ENCODE measurements at places on chromosomes 6 and 20. TPM values are rescaled to one million over a fixed set of nuclear protein-coding genes. Genes with fewer than 3 reads are reported as not detected.

DNA sequence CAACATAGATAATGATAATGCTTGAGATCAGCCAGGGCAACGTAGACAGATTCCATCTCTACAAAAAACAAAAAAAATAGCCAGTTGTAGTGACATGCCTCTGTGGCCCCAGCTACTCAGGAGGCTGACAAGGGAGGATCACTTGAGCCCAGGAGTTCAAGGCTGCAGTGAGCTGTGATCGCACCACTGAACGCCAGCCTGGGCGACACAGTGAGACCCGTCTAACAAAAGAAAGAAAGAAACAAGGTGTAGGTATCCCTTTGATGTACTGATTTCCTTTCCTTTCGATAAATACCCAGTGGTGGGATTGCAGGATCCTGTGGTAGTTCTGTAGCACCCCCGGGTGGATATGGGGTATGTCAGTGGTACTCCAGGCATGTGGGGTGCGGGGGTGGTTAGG is 48.2 kb upstream of the ADTRP start:
- no peak for DNase-seq

- DNase-seq = no peak
Measured at GRCh38 chr6:166490671-166491500, 95.6 kb downstream of the RAMACL start.

DNA sequence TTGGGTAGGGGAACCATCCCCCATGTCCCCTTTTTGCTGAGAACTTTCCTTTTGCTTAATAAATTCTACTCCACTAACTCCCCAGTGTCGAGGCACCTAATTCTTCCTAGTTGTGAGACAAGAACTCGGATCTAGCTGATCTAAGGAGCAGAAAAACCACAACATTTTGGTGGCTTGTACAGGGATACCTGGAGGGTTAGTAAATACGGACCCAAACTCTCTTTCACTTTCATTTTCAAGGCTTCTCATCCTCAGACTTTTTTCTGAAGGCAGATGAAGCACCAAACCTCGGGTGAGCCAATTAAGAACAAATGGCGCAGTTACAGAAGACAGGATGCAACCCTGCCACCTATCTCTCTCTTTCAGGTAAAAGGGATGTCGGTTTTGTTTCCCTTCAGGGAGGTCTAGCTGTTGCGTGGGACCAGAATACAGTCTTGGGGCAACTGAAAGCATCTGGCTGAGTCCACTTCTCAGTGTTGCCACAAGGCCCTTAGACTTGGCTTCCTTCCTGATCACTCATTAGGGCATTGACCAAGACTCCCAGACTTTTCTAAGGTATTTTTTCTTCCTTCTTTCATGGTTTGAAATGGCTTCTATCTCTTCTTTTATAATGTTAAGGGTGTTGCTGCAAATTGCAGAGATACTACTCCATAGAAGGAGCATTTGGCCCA is 11.1 kb upstream of the HTR1B start:
- DNase-seq = no peak

- DNase-seq = no peak
Measured at GRCh38 chr20:22071841-22072240, 366.4 kb downstream of the PAX1 start.

DNA sequence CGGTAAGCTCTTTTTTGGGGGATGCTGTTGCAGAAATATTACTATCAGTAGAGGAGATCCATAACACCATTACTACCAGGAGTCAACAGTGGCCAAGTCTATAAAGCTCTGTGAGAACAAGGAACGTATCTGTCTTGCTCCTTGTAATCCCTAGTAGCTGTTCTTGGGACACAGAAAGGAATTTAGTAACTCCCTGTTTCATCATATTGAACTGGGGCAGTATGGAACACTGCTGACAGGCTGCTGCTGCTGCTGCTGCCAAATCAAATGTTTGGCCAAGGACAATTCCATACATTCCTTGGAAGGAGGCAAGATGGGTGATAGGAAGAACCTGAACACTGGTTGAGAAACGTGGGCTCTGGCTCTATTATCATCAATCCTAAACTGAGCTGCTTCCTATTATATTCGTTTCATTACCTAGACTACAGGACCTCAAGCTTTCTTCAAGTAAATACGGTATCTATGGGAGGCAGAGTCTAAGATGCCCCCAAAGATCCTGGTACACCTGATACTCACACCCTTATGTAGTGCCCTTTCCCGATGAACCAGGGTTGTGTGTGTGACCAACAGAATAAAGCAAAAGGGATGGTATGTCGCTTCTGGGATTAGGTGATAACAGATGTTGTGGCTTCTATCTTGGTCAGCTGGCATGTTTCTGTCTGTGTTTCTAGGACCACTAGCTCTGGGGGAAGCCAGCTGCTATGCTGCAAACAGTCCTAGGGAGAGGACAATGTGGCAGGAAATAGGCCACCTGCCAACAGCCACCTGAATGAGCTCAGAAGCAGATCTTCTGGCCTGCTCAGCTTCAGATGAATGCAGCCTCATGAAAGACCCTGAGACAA is 39.5 kb downstream of the ELOVL5 start:
- no peak for DNase-seq

GRCh38 chr6:87723170-87724078 is 21.4 kb upstream of the AKIRIN2 start:
- DNase-seq = peak; percentile 84

DNA sequence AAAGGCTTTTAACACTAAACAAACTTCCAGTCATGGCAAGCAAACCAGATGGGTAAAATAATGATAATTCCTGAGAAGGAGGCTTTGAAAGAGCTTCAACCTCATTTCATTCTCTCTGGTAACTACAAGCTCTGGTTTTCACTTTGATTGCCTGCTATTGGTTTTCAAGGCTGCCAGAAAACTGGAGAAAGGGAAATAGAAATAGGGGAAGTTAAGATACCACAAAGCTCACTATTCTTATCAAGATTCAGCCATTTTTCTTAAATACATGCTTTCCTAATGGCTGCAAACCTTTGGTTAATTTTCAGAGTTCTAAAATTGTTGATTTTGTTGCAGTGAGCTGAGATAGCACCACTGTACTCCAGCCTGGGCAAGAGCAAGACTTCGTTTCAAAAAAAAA is 42.5 kb upstream of the NELFCD start:
- no peak for DNase-seq

NHLRC1 gene
- not detected for total RNA-seq

- no peak for DNase-seq
Measured at GRCh38 chr20:32979201-32979998, 24.8 kb downstream of the SUN5 start.

All from upper lobe of left lung (tissue), 6 donors.